ENCODE measurements at places on chromosomes 12 and 14.

- DNase-seq: no peak
Observed at GRCh38 chr12:127430401-127430800, 836.6 kb upstream of the TMEM132C start.

GRCh38 chr14:101202627-101203404 is 299.3 kb upstream of the RTL1 start:
- DNase-seq: no peak

GRCh38 chr14:21268617-21269251 is 508 bp downstream of the HNRNPC start:
- DNase-seq: peak; percentile 44

- DNase-seq: no peak
Observed at GRCh38 chr14:78324353-78324752, 154.2 kb downstream of the NRXN3 start.
